HTR-8/SVneo (cell line): ENCODE measurements at places on chromosomes 7 and 10.

GRCh38 chr10:33965795-33966581 lies 631.5 kb upstream of the NRP1 start:
- no peak for DNase-seq

DNA sequence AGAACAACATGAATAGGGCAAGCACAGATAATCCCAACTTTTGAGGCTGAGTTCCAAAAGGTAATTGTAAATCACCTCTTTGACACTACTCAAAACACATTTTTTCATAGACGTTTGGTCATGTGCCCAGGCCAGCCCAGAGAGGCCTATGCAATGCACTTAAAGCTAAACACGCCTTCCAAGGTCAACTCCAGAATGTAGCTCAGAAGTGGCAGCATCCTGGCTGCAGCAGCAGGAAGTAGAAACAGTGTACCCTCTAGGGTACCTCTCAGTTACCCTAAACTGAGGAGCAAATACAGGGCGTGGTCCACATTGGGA lies 58.7 kb downstream of the OSBPL3 start:
- no peak for DNase-seq

DNA sequence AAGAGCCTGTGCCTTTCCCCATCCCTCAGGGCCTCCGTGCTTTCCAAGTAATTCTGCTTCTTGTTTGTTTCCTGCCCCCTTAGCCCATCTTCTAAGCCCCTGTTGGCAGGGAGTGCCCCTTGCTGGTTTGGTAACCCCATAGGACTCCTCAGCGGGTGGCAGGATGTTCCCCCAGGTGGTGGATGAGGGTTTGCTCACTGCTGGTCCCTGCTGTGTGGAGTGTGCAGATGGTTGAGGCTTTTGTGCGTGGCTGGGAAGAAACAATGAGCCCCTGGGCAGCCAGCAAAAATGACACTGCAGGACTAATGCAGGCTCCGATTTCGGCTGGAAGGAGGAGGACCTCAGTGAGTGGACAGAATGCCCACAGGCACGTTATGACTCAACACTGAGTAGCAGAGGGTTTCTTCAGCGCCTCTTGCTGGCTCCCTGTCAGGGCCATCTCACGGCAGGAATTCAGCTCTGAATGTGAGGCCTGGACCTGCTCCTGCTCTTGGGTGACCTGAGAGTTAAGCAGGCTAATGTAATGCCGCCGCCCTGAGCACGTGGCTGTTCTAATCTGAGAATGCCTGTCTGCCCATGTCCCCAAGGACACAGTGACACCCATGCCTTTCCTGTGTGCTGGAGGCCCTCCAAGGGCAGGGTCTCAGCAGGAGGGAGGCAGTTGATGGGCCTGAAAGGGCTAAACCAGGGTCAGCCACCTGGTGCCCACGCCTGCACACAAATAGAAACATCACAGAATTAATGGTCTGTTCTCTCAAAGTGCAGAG lies 16.6 kb downstream of the BAG3 start:
- DNase-seq, result peak; percentile 77

DNA sequence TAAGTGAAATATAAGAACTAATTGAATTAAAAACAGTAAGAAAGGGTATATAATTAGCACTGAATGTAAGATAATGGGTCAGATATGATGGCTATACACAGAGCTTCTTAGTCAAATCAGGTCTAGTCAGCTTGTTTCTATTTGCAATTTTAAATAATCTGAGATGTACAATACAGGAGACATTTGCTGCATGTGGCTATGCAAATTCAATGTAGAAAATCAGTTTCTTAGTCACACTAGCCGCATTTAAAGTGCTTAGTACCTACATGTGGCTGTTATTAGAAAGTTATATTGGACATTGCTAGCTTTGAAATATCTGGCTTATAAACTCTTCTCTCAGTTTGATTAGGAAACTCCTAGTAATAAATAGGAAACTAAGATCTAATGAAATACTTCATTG lies 25.3 kb downstream of the CCDC7 start:
- no peak for DNase-seq

DNA sequence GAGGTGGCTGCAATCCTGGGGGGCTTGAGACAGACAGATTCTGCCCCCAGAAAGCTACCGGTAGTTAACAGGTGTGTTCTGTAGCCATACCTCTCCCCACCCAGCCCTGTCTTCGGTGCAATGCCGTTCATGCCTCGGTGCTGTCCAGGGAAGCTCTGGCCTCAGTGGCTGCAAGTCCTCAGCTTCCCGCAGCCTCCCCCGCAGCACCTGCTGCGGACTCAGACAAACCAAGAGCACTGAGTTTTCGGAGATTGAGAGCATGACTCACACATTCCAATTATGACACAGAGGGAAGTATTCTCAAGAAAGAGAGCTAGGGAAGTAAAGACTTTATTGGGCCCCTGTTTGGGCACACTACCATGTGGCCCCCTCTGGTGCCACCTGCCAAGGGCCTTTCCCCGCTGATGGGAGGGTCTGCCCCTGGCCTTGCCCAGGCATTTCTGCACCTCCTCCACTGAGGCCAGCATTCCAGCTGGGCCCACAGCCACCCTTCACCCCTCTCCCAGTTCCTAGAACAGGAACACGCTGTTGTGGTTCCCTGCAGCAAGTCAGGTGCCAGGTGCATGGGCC lies 30.2 kb upstream of the EZH2 start:
- DNase-seq, result peak; percentile 64

DNA sequence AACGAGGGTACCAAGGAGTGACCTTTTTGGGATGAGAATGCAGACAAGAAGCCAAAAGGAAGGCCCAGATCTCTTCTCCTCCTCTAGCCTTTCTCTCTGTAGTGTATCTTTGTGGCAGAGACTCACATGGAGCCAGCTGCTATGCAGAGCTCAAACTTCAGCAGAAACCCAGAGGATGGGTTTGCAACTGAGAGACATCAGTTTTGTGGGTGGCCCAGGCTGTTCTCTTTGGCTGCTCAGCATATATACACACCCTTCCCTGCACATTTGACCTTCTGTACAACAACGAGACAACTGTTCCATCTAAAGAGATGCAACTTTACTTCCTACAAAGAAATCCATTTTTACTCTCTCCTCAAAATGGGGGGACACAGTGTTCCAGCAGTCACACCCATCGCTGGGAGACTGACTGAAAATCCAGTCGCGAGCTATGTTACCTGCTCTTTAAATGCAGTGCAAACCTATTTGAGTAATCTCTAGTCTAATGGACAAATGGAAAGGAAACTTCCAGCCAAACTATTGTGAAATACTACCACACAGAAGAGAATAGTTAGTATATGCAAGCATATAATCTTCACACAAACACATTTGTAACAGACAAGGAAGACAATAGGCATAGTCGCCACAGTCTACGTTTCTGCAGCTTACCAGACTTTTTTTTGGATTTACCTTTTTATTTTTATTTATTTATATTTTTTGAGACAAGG lies 51.2 kb downstream of the GTF2I start:
- no peak for DNase-seq

- no peak for DNase-seq
Measured at GRCh38 chr7:90766814-90767564, 170.9 kb downstream of the CDK14 start.

DNA sequence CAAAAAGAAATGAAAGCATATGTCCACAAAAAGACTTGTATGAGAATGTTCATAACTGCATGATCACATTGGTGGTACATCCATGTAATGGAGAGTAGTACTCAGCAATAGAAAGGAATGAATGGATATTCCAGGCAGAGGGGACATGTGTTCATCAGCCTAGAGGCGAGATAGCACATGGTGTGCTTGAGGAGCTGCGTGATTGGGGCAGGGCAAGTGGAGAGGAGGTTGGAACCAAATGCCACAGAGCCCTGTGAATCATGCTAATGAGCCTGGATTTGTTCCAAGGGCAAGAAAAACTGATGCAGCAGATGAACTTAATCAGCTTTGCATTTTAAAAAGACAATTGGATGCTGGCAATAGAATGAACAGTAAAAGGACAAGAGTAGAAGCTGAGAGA lies 73.3 kb downstream of the C10orf90 start:
- DNase-seq, result no peak

- DNase-seq, result no peak
Measured at GRCh38 chr10:69101451-69102095, 13.7 kb downstream of the SRGN start.
